GM12865 (cell line): ENCODE measurements at places on chromosomes 5 and 9.
A peak's percentile ranks its signal among the peaks of the same experiment; 100 is the strongest.

DNA sequence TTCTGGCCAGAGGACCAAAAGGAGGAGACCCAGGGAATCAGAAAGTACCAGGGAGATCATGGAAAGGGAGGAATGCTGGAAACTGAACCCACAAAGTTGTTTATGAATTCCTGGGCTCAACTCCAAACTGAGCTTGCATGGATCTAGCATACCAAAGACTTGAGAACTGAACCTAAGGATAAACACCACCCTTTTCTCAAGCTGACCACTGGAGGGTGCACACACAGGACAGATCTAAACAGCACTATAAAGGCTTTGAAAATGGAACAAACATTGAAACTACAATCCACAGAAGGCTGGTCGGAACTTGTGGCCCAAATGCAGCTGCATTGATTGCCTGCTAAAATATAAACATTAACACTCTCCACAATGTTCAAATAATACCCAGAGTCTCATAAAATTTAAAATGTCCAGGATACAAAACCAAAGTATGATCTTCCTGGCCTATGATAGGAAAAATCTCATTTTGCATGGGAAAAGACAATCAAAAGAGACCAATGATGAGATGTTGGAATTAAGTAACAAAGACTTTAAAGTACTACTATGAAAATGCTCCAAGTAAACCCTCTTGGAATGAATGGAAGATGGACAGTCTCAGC lies 15.6 kb upstream of the IRF1 start:
- peak; percentile 81 for DNase-seq

- no peak for DNase-seq
These were observed 17.5 kb downstream of the DBH start for GRCh38 chr9:133653638-133654037.

DNA sequence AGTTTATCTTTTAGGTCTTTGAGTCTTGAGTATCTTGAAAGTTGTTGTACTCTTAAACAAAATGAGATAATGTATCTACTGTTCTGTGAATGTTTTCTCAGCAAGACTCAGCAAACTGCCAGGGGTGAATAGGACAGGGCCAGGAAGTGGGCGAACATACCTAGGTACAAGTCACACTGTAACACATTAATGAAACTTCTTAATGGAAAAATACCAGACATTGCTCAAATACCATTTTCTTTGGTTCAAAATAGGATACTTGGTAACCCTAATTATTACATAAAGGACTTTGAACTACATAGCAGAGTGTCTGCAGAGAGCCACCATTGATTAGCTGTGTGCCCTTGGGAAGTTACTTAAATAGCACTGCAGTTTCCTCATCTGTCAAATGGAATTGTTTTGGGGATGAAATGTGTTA lies 197.5 kb downstream of the ARHGEF28 start:
- no peak for DNase-seq

GRCh38 chr5:168357876-168358275 lies 66.4 kb downstream of the WWC1 start:
- no peak for DNase-seq

GRCh38 chr9:89483592-89484474 lies 14.1 kb downstream of the SEMA4D start:
- peak; percentile 73 for DNase-seq

GRCh38 chr5:180668835-180669596 lies 19.6 kb upstream of the FLT4 start:
- no peak for DNase-seq

GRCh38 chr9:28668158-28668557 lies 1094.9 kb upstream of the C9orf72 start:
- DNase-seq = no peak

DNA sequence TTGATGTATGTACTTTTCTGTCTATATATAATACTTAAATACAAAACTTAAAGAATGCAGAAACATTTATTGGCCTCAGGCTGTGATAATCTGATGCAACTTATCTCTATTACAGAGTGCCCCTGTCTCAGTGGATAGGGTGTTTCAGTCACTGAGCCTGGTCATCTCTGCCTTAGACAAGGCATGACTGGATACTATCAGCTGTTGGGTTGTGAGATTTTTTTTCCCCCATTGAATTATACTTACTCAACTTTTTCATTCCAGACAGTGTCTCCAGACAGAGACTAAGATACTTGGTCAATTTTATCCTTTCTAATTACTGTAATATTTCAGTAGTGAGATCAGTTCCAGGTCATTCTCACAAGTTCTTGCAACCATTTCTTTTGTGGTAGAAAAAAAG lies 26.7 kb downstream of the XRCC4 start:
- no peak for DNase-seq

DNA sequence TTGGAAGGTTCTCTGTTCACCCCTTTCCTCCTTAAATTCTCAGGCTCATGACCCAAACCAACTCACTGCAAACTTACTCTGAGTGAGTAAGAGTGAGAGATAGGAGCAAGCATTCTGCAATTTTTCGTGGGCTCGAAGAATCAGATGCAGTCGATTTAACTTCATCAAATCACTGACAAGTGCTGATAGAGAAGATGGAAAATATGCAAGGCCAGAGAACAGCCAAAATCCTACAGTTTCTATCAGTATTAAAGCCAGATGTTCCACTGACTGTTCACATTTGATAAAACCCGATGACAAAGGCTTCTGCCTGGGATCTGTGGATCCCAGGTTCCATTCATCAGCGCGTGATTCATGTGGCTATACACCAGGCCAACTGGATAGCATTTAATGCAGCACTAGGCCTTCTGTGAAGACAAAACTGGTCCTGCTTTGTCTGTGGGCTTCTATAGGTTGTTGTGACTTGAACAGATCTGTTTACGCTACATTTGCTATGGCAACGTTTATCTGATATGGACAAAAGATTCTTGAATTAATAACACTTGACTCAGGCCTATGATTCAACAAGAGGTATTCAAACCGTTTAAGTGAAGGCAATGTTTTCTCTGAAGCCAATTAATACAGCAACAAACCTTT lies 251.2 kb downstream of the NFIB start:
- no peak for DNase-seq

GRCh38 chr5:219460-219863 lies 1.3 kb downstream of the SDHA start:
- peak; percentile 26 for DNase-seq
